ENCODE measurements at places on chromosomes 12 and 14.

GRCh38 chr14:56338674-56339073, 220.5 kb downstream of the PELI2 start:
- DNase-seq = no peak

- DNase-seq = no peak
Observed at GRCh38 chr12:22286569-22286968, 47.9 kb downstream of the ST8SIA1 start.

DNA sequence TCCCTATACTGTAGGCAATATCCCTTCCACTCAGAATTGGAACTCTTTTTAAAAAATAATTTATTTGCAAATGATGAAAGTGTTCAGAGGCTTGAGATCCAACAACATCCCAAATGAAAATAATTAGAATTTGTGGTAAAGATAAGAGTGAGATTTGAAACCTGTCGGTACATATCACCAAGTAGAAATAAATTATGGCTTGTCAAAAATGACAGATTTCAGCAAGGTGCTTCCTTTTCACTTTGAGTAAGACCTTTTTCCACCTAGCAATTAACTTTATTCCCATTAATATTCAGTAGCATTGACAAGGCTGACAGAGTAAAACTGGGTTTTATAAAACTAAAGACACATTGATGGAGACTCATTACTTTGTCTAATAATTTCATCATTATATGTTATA, 107.7 kb upstream of the PRKD1 start:
- no peak for DNase-seq

GRCh38 chr14:93986955-93987354, 10.1 kb upstream of the CCDC197 start:
- DNase-seq = no peak

DNA sequence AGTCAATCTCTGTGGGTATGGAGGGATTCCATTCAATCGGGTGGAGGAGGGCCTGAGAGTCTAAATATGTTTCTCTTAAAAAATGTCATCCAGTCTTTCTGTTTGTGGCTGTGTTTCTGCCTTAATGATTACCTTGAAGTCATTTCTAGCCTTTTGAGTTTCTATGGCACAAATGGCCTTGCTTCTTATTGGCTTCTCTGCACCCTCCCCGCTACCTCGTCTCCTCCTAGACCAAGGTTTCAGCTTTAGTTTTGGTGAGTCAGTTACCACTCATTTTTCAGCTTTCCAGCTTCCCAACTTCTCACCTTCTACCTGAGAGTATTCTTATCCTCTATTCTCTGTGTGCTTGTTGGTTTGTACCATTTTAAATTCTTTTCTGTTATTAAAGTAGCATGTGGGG, 159.2 kb downstream of the SYNE2 start:
- no peak for DNase-seq

DNA sequence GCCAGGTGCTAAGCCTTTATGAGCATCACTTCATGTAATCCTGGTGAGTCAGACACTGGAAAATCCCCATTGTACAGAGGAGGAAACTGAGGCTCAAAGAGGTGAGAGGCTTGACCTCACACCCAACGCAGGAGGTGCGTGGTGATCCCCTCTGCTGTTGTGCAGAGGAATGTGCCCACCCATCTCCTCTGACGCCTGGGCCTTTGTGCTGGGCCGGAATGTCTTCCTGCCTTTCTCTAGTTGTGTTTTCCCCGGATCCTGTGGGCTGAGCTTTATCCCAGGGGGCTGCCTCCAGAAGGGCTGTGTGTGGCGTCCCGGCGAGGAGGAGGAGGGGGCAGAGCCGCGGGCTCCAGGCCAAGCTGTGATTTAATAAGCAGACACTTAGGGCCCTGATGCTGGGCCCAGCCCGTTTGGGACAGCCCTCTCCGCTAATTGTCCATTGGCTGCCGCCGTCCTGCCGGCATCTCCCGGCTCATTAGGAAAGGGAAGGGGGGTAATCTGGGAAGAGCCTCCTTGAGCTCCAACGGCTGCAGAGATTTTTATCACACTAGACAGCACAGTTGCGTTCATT, 653.6 kb downstream of the MED13L start:
- no peak for DNase-seq

DNA sequence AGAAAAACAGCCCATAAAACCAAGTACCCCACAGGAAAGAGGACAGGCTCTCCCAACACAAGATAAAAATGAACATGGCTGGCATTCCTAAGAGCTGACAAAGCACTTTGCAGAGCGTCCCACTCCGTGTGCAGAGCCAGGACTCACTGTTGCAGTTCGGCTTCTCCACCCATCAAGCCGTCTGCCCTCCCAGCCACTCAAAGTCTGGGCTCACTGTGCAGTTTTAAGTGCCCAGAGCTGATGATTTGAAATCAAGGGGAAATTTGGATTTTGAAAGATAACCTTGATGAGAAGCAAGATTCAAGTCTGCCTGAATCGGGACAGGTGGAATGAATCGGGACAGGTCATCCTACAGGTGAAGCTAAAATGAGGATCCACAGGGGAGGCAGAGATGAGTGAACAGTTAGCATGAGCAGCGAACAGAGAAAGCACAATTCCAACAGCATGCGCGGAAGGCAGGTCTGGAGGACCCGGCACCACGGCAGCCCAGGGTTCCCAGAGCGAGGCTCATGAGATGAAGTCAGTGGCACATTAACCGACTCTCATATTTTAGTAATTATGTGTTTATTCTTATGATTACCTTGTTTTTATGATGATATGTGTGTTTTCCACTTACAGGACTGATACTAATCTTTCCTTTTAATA, 39.8 kb upstream of the GPR68 start:
- DNase-seq = no peak

GRCh38 chr14:48008646-48009045, 333.2 kb upstream of the MDGA2 start:
- DNase-seq = no peak

GRCh38 chr14:34824826-34825225, 50.3 kb downstream of the BAZ1A start:
- DNase-seq = no peak

DNA sequence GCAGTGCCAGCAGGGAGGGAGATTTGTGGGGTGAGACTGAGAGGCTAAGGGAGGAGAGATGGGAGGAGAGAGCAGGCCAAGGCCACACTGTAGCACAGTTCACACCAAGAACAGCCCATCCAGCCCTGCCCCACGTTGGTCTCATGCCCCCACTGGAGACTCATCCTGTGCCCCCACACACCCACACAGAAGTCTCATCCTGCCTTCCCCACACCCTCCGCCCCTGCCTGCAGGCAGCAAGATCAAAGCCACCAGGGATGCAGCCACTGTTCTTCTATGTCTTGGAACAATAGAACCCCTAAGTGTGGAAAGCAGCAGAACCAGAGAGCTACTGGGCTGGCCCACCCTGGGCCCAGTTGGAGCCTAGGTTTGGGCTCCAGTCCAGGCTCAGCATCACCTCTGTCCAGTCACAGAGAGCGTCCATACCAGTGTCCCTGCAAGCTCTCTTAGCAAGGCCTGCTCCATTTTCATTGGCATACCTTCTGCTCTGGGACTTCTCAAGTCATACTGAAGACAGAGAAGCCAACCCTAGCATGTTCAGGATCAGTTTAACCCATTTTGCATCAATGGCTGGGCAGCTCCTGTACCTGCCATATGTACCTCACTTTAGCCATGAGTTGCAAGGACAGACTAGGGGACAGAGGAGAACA, 31.7 kb upstream of the HDAC7 start:
- no peak for DNase-seq

DNA sequence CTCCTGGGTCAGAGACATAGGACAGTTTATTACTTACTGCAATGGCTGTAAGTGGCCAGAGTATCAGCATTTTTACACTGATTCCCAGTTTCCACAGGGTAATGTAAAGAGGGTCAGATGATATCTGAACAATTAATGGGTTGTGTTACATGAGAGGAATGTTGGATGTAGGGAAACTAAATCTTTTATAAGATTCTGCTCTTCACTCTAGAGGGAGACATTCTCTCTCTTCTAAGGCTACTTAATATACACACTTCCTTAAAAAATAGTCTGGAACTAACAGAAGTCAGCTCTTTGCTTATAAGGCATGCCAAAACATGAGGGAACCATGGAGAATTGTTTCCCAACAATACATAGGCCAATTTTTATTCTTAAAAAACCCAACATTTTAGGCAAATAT, 389.8 kb downstream of the ETNK1 start:
- no peak for DNase-seq

DNA sequence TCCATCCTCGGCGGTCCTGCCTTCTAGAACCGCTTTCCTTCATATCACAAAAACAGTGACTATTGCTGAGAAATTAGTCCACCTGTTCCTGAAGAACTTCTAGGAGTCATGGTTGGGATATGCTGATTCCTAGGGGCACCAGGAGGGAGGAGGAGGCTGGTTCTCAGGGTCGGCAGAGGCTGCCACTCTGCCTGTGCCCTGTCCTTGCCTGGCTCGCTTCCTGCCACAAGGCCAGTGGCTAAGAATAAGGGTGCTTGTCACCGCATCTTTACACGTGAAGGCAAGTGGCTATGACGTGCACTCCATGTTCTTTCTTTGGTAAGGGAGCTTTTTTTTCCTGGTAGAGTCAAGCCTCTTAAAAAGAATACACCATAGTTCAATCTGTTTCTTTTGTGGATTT, 18.7 kb upstream of the DGLUCY start:
- no peak for DNase-seq

DNA sequence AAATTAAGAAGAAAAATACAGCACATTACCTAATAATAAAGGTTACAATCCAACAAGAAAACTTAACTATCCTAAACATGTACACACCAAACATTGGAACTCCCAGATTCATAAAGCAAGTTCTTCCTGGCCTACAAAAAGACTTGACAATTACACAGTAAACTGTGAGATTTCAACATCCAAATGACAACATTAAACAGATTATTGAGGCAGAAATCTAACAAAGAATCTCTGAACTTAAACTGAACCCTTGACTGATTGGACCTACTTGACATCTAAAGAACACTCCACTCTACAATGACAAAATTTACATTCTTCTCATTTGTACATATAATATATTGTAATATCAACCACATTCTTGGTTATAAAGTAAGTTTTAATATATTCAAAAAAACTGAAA, 1341.3 kb downstream of the LRFN5 start:
- DNase-seq = no peak

DNA sequence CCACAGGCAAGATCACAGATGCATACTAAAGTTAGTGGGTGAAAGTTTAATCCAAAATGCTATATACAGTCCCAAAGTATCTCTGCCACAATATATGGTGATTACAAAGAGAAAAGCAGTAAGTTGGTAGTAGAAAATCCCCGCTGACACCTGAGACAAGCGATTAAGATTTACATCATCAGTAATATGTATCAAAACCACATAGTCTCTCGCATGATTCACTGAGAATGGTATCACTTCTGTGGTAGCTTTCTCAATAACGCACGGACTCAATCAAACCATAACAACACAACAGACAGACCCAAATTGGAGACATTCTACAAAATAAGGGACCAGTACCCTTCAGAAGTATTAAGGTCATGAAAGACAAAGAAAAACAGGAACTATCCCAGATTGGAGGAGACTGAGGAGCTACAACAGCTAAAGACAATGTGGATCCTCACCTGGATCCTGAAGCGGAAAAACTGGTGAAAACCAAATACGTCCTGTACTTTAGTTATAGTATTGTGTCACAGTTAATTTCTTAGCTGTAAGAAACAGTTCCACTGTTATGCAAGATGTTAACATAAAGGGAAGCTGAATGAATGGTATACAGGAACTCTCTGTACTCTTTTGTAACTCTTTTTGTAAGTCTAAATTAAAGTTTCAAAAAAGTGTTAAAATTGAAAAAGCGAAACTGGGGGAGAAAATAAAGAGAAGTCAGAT, 51.0 kb downstream of the SPTLC2 start:
- no peak for DNase-seq

DNA sequence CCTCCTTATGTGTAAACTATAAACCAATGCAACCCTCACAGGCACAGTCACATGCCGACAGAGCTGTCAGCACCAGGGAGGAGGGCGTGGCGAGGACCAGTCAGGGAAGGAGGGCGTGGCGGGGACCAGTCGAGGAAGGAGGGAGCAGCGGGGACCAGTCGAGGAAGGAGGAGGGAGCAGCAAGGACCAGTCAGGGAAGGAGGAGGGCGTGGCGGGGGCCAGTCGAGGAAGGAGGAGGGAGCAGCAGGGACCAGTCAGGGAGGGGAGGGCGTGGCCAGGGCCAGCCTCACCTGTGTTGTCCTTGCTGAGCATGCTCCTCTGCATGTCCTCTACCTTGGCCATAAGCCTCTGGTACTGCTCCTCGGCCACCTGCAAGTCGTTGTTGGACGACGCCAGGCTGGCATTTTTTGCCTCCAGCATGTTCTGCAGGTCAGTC, 24.2 kb downstream of the GOLGA3 start:
- no peak for DNase-seq

DNA sequence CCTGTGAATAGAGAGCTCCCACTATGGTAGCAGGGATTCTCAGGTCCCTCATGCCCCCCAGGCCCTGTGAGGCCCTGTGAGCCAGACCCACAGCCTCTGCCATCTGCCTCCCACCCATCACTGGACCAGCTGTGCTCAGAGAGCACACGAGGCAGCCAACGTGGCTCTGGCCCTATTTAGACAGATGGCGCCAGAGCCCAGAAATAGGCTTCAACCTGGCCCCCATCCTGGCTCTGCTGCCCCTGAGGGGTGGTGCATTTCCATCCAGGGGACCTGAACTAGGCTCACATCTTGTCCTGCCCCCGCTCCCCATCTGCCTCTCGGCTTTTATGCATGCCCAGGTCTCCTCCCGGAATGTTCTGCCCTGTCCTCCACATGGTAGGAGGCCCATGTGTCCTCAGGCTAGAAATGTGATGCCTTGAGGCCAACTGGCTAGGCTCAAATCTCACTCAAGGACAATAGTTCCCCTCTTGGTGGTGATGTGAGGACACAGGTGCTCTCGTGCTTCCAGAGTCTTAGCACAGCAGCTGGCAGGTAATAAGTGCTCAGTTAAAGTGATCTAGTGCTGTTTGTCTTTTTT, 18.9 kb downstream of the TMEM63C start:
- no peak for DNase-seq

- no peak for DNase-seq
Observed at GRCh38 chr14:85604714-85605113, 74.8 kb downstream of the FLRT2 start.

DNA sequence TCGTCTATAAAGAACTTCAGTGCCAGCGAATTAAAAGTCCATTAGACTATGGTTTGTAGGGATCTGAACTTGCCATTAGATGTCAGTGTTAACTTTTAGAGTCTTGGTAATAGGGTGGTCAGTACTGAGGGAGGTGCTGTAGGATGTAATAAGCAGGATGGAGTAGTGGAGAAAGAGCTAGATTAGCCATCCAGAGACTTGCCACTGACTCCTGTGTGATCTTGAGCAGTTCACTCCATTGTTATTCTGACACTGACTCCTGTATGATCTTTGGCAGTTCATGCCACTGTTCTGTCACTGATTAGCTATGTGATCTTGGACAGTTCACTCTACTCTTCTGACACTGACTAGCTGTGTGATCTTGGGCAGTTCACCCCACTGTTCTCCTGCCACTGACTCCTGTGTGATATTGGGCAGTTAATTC, 133.6 kb downstream of the TTLL5 start:
- no peak for DNase-seq

DNA sequence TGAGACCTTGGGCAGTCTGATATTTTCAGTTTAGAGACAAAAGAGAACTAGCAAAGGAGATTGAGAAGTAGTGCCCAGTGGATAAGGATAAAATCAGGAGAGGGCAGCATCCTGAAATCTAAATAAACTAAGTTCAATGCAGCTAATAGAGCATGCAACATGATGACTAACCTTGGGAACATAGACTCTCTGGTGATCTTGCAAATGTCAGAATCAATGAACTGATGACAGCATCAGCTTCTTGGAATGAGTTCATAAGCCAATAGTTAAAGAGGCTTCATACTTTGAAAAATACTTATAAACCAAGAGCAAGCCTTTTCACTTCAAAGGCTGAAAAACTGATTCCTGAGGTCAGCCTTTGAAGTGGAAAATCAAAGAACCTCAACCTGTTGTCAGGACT, 8.2 kb downstream of the TAS2R19 start:
- DNase-seq = no peak

- DNase-seq = no peak
Observed at GRCh38 chr12:113065126-113066007, 8.8 kb downstream of the DTX1 start.
